ENCODE measurements at places on chromosomes 5 and 9. TPM values are rescaled to one million over a fixed set of nuclear protein-coding genes. Genes with fewer than 3 reads are reported as not detected.

GRCh38 chr9:131517761-131518190 is 13.3 kb downstream of the UCK1 start:
- no peak for DNase-seq

DNA sequence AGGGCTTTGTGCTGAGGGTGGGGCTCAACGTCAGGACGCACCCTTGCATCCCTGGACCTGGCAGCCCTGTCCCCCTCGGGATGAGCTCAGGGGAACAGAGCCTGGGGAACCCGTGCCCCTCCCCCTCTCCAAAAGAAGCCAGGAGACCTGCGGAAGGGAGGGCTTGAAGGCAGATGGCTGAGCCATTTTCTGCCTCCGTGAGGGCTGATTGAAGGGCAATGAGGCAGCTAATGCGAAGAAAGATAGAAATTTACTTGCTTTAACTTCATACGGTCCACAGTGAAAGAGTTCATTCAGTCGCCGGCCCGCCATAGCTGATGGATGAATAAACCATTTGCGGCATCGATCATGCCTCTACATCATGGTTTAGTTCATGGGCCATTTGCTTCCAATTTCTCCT is 28.8 kb downstream of the ASS1 start:
- no peak for DNase-seq

- no peak for DNase-seq
These were observed 1028.5 kb downstream of the NR2F1-AS1 start for GRCh38 chr5:92552206-92553160.

DNA sequence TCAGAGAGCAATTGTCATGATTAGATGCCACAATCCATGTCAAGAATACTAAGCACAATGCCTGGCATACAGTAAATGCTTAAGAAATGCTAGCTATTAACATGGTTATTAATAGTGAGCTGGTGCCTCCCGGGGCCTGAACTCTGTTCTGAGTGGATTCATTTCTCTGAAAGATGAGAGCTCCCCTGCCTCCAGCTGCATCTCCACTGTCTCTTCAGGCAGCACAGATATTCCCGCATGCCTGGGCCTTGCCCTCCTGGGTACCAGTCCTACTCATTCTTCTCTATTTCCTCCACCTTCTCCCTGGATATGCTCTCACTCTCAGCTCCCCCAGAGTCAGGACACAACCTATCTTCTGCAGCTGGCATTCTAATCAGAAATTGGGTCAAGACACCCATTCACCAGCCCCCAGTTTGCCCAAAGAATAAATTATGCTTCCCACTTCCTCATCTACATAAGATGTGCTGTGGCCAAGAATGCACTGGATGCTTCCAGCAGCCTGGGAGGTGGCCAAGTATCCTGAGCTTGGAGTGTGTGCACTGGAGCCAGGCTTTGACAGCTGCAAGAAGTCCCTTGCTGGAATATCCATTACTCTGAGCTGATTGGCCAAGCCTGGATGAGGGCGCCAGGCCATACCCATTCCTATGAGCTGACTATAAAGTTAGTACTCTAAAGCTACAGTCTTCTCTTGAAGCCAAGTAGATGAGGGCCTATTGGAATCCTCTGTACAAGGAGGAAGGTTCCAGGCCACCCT is 669.0 kb downstream of the ACTL7B start:
- DNase-seq = no peak

DNA sequence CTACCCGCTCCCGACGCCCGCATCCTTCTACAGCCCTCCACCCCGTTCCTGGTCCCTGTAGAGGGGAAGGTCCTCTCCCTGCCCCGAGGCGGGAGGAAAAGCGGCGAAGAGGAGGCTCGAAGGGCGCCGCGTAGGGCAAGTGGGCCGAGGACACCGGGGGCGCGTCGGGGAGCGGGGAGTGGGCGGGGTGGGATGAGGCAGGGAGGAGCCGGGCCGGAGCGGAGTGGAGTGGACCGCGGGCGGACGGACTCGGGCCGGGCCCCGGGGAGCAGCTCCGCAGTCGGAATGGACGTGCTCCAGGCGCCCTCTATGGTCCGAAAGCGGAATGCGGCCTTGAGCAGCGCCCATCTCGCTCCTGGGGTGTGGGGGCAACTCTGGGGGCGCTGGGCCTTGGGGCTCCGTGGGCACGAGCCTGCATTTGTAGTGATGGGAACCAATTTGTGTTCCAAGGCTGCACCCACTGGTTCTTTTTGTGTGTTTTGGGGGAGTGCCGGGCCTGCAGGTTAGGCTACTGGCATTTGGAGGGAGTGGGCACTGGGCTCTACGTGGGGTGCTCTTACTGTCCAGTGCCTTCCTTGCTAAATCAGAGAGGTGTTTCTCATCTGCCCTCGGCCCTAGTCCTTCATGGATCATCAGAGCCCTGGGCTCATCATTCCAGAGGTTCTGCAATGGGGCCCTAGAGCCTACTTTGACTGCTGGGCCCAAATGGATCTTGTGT is 7.3 kb downstream of the IRX1 start:
- no peak for DNase-seq

DNA sequence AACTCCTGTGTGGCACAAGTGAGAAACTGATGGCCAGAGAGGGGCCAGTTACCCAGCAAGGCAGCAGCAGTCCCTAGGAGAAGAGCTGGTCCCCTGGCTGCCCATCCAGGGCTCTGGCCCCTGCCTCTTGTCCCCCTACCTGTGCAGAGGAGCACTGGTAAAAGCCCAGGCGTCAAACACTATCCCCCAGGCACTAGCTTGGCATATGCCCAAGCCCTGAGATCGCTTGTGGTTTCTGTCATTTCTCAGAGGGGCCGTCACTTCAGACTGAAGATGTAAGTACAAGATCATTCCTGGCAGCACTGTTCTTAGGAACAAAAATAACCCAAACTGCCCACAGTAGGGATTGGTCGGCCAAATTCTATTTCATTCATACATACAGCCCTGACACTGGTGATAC is 53.9 kb downstream of the COL15A1 start:
- peak; percentile 70 for DNase-seq

DNA sequence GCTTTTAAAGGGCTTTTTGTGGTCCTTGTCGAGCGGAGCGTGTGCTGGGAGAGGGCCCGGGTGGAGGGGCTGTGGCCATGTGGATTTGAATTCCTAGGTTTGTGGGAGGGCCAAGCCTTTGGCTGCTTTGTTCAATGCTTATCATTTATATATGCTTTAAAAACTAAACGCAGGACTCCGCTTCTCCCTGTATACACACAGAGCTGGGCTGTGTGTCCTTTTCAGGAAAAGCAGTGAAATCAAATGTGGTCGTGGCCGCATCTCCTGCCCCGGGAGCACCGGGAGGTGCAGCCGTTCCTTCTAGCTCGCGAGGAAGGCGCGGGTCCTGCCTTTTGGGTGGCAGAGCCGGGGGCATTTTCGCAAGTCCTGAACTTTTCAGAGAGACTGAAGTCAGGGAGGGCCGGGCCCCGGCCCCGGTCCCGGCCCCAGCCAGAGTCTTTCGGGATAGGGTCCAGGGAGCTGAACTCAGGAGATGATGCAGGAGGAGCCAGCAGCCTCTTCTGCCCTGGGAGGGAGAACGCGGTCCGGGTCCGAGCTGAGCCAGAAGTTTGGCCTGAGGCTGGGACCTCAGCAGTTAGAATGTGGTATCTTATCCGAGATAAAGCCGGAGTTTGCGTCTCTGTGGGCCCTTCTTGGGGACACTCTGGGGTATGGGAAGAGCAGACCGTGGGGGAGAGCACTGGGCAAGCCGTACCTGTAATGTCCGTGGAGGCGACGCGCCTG is 158.8 kb downstream of the C9orf152 start:
- no peak for DNase-seq

- DNase-seq = no peak
These were observed 305.0 kb downstream of the TENT4A start for GRCh38 chr5:7018198-7018597.

DNA sequence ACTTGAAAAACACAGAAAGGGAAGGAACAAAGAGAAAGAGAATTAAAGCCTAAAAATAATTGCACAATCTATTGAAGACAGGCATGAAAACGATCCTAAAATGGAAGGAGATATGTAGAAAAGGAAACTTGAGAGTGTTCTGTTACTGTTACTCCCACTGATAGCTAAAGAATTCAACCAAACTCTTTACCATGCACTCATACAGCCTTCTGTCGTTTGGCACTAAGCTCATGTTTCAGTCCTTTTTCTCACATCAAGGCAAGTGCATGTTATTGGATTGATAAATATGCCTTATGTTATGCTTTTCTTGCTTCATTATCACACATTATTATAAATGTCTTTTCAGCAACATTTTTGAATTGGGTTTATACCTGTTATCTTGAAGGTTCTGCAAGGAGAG is 696.5 kb downstream of the EFNA5 start:
- DNase-seq = no peak

- no peak for DNase-seq
These were observed 111.3 kb downstream of the OLFM1 start for GRCh38 chr9:135198586-135199285.

DNA sequence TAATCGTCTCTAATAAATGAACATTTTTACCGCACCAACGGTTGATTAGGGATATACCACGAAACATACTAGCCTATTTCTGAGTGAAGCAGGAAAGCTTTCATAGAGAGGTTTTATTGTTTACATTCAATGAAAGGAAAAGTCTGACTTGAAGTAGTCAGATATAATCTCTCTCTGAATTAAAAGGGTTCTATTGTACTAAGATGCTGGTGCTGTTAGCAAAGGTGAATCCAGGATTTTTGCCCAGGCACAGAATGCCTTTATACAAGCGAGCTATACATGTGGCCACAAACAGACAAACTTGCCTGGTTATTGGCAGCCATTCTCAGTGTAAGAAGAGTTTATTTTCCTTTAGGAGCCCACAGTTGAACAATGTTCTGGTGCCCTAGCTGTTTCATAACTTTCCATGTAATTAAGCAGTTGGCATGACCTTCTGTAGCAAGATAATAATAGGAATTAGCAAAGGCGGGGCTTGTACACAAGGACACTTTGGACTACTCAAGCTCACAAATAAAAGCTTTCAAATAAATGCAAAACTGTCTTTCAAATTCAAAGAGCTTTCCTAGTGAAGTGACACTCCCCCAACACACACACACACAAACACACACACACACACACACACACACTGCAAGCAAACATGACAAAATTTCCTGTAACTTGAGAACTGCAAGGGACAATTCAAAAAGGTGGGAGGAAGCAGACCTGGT is 198.7 kb upstream of the MAP3K1 start:
- DNase-seq = no peak

The SVEP1 gene
- 7.6 TPM for total RNA-seq

The IL9 gene
- not detected for total RNA-seq
